ENCODE measurements at places on chromosomes 5 and 9. TPM values are rescaled to one million over a fixed set of nuclear protein-coding genes. Genes with fewer than 3 reads are reported as not detected.

Gene EPB41L4B
- 20.6 TPM for total RNA-seq

Gene ACOT12
- total RNA-seq, result 10.2 TPM

Gene PLCXD3
- total RNA-seq, result 2.2 TPM

Gene TRAF1
- total RNA-seq, result 4.0 TPM

Gene RNF208
- 2.3 TPM for total RNA-seq

Gene ZNF454
- total RNA-seq, result 0.07 TPM

Gene FOXD1
- total RNA-seq, result 0.33 TPM

Gene SLC23A1
- 19.6 TPM for total RNA-seq

Gene NR2F1
- total RNA-seq, result 15.9 TPM

Gene ARSI
- total RNA-seq, result 27.9 TPM

Gene FBXO10
- 10.2 TPM for total RNA-seq

Gene MAN1B1
- total RNA-seq, result 60.8 TPM

Gene IRX2
- total RNA-seq, result 6.0 TPM

Gene FUT7
- not detected for total RNA-seq

Gene ERMP1
- total RNA-seq, result 23.6 TPM

Gene SLC6A19
- total RNA-seq, result 5.2 TPM

GRCh38 chr9:12958279-12958678, 183.5 kb downstream of the LURAP1L start:
- no peak for DNase-seq

- no peak for DNase-seq
Observed at GRCh38 chr5:154758493-154758892, 3.3 kb downstream of the LARP1 start.

- no peak for DNase-seq
Observed at GRCh38 chr5:168438349-168438748, 47.9 kb upstream of the RARS1 start.

- DNase-seq, result peak; percentile 52
Observed at GRCh38 chr5:39447968-39448367, 23.2 kb upstream of the DAB2 start.

DNA sequence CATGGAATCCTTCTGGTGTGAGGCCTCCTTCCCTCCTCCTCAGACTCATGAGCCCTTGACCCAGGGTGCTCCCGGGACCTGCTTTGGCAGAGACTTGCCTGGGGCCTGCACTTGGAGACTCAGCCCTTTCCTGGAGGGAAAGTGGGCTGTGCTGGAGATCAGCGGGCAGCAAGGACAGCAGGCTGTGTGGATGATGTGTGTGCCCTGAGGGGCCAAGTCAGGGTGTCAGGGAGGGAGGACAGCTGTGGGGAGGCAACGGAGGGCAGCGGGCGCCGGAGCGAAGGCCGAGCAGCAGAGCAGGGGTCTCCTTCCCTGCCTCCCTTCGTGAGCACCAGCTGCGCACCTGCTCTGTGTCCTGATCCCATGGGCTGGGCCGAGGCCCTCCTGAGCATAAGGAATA, 6.1 kb upstream of the CSF2 start:
- DNase-seq, result no peak

GRCh38 chr9:97903177-97903576, 19.1 kb downstream of the TRMO start:
- no peak for DNase-seq

DNA sequence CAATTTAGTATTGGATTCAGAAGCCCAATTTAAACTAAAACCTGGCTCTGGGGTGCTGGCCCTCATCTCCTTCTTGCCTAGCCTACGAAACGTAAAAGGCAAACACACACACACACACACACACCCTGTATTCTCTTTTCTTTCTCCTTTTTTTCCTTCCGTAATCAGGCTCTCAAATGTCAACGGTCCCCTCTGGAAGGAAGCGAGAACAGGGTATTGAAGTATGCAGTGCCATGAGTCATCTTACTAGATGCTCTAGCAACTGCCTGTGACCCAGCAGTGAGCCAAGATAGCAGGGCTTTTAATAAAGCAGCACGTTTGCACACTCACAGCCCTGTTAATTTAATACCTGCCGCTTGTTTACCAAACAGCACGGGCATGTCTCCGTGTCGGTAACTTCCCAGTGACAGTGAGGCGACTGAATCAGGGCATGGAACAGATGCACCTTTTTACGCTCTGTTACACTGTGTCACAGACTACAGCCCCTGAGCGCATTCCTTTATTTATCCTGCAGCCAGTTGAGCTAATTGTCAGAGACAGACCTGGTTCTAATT, 243.8 kb downstream of the BNC2 start:
- peak; percentile 70 for DNase-seq

DNA sequence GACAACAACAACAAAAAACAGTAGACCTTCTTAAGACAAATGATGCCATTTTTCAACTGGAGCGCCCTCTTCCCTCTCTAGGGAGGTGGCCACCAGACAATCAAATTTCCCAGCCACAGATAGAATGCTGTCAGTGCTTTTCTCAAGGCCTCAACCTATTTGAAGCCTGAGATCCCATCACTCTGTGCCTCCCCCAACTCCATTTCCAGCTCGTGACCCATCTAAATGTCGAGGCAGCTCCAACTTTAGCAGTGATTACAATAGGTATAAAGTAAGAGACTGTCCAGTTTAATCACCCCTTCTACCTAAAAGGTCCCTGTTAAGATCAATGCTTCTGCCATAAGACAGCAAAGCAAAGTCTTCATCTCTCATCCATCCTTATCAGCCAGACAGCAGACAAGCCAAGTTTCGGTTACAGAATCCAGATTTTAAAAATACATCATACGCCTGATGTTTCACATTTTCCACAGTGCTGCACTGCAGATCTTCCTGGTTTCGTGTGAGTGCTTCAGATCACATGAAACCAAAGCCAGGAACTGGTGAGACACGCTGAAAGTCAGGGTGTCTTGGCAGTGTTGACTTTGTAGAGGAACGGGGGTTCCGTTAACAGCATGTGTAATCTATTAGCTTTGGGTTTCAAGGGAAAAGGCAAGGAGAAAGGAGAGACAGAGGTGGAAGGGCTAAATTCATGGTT, 447.8 kb downstream of the ENC1 start:
- peak; percentile 39 for DNase-seq

GRCh38 chr9:110977259-110977709, 61.0 kb downstream of the LPAR1 start:
- DNase-seq, result no peak

DNA sequence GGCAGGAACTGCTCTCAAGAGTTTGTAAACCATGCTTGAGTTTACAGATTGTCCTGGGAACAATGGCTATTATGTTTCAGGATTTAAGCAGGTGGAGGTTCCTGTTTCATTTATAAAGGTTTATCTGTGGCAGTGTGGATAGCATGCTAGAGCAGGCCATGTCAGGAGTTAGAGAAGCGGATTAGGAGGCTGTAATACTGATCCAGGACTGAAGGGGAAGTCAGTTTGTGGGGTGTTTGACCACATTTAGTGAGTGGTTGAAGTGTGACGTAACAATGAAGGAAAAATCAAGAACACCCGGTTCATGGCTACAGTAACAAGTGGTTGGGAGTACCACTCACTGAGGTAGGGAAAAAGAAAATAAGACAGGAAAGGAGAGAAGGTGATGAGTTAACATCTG, 299.0 kb downstream of the TLR4 start:
- DNase-seq, result no peak

DNA sequence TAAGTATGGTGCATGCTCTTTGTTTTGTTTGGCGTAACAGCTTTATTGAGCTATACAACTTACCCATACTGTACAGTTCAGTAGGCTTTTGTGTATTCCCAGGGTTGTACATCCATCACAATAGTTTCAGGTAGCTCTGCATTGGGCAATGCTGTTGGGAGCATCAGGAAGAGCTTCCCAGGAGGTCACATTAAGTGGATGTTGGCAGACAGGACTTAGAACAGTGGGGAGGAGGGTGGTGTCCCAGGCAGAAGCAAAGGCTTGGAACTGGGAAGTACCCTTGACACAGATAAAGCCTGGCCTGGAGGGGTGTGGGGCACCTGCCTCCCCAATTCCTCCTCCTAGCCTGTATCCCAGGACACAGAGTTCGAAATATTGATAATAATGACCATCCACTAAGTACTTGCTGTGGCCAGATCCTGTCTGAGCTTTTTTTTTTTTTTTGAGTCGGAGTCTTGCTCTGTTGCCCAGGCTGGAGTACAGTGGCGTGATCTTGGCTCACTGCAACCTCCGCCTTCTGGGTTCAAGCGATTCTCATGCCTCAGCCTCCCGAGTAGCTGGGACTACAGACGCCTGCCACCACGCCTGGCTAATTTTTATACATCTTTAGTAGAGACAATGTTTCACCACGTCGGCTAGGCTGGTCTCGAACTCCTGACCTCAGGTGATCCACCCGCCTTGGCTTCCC, 1.3 kb downstream of the BBLN start:
- DNase-seq, result no peak

DNA sequence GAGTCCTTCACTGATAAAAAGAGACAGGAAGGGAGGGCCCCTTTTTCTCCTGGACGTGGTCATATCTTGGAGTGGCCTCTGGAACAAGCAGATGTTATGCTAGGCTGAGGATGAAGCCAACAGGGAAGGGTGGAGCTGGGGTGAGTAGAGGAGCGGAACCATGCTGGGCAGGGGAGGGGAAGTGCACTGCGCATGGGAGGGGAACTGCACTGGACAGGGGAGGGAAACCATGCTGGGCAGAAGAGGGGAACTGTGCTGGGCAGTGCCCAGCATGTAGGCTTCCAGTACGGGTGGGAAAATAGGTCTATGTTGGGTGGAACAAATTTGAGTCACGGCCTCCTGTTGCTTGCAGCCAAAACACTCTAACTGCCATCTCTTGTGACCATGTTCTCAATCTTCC, 19.3 kb upstream of the IRX4 start:
- DNase-seq, result no peak

- DNase-seq, result no peak
Observed at GRCh38 chr9:93568169-93568568, 8.2 kb upstream of the PHF2 start.

DNA sequence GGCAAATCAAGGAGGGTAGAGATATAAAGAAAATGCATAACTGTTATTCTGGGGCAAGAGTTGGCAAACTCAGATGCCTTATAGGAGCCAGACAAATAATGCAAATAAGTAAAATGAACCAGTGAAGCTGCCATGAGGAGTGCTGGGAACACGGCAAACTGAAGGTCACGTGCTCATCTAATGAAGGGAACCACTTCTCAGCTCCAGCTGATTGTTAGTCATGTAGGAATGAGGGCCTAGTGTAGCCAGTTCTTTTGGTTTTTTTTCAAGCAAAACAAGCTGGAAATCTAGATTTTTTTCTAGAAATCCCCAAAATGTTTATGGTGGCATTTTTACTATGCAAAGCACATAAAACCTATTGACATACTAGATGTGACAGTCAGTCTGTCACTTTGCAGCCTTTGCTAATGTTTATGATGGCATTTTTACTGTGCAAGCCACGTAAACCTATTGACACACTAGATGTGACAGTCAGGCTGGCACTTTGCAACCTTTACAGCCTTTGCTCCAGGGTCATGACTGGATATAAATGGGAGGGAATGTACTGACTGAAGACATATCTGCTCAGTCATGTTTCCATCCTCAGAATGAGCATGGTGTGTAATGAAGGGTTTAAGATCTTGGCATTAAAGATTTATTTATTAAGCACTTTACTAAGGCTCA, 39.4 kb downstream of the RUSC2 start:
- DNase-seq, result peak; percentile 23

DNA sequence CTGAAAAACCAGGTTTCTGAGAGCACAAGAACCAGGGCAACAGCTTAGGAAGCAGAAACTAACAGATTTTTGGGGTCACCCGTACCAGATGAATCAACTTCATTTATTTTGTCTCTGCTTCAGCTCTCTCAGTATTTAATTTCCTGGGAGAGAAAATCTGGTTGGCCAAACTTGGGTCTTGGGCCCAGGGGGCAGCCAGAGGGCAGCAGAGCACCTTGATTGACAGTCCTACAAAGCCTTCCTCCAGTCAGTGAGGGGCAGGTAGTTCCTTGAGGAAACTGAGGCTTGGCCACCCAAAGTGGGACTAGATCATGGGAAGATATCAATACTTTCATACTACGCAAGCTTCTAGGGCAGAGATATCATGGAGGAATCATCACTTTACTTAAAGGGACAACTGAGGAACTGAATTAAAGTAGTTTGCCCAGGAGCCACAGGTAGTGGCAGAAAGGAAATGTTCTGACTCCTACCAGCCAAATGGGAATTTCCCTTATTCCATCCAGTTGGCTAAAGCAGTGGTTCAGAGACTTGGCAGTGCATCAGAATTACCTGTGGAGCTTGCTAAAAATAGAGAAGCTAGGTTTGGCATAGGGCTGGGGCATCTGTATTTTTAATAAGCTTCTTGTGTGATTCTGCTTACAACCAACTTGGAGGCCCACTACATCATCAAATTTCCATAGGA, 21.5 kb upstream of the ARHGAP26 start:
- peak; percentile 33 for DNase-seq

DNA sequence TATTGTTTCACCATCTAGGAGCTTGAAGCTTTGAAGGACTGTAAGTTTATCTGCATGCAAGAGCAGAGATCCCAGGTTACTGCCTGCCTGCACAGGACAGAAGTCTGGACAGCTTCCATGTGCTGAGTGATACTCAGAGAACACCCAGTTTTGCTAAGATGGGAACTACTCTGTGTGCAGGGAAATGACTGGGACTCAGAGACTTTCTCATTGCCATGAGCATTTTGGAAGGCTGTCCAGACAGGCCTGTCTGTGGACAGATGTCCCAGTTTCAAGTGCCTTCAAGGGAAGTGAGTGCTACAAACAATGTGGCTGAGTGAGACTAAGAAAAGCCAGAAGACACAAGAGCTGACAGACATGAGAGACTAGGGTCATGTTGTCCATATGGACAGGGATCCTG, 19.2 kb upstream of the ZNF131 start:
- DNase-seq, result no peak

GRCh38 chr9:76634356-76635054, 129.7 kb upstream of the PCA3 start:
- peak; percentile 38 for DNase-seq

DNA sequence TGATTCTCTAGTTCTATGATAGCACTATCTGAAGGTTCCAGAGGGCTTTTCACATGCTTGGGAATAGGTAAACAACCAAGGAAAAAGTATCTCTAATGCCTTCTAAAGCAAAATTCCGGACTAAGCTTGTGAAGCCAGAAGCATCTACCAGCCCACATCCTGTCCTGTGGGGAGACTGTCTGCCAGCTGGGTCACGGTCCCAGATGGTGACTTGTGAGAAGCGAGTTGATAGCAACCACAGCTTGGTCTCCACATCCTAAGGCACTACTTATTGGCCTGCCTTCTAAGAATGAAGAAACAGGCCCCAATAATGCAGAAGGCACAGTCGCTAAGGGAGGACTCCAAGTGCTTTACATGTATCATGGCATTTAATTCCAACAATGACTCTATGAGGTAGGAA, 184.1 kb upstream of the ADRA1B start:
- no peak for DNase-seq

DNA sequence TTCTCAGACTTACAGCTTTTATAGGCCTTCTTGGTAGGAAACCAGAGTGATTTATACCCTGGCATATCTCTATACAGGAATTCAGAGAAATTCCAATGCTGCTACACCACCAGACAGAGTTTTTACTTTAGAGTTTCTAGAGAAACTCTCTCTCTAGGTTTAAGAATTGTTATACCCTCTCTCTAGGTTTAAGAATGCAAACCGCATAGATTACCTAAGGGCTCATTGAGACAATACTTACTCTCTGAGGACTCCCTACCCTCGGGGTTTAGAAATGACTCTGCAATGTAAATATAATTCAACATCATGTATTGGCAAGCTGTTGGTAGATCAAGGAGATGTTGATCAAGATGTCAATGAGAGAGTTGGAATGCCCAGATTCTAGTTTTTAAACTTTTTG, 15.3 kb upstream of the ELAVL2 start:
- DNase-seq, result no peak

GRCh38 chr9:37197158-37198038, 77.0 kb downstream of the ZCCHC7 start:
- DNase-seq, result peak; percentile 16

All from hepatocyte (in vitro differentiated cells).